ENCODE measurements at places on chromosomes 4 and X.

- no peak overlapping the region for H3K4me3 ChIP-seq
- no peaks in the 10 kb centered on the region for H3K4me1 ChIP-seq
- H3K27me3 ChIP-seq = no peaks in the 10 kb centered on the region
- H3K27ac ChIP-seq = no peak overlapping the region
Observed at GRCh38 chr4:94168321-94168720, 39.3 kb upstream of the SMARCAD1 start.

DNA sequence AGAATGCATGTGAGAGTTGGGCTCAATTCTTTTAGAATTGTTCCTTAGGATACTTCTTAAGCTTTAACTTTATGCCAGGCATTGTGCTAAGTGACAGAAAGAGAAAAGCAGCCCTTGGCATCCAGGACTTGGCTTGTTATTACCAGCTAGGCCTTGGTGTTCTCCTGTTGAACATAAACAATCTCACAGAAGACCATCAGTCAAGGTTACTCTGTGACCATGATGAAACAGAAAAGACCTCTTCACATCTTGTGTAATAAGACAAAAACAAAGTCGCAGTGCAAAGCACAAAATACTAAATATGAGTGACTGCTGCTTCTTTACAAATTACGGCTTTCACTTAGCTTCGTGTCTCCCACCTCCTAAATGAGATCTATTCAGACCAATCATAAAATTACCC is 71.6 kb downstream of the CHIC2 start:
- no peak overlapping the region for H3K27ac ChIP-seq
- no peaks in the 10 kb centered on the region for H3K27me3 ChIP-seq
- H3K36me3 ChIP-seq = no peaks in the 10 kb centered on the region
- no peak for DNase-seq
- H3K4me1 ChIP-seq = no peaks in the 10 kb centered on the region

- DNase-seq = no peak
- H3K4me3 ChIP-seq = no peak overlapping the region
- H3K36me3 ChIP-seq = no peaks in the 10 kb centered on the region
- H3K4me1 ChIP-seq = no peaks in the 10 kb centered on the region
Observed at GRCh38 chr4:153922148-153922547, 133.3 kb upstream of the SFRP2 start.

DNA sequence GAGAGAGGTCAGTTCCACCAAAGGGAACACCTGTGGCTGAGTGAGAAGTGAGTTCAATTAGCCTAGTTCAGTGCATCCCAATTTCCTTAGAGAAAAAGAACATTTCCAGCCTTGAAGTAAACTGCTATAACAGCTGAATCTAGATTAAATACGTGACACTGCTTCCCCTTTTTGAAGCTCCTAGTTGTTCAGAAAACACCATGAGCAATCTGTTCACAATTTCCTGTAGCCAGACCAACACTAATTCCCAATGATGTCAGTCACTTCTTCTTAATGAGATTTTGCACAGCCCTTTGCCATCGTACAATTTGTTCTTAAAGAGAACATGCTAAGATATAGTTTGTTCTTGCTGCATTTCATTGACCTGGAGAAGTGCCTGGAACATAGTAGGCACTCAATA is 144.6 kb upstream of the EDNRA start:
- H3K27me3 ChIP-seq = no peaks in the 10 kb centered on the region
- no peaks in the 10 kb centered on the region for H3K36me3 ChIP-seq
- no peak for DNase-seq
- no peaks in the 10 kb centered on the region for H3K4me1 ChIP-seq
- H3K27ac ChIP-seq = no peak overlapping the region
- H3K4me3 ChIP-seq = no peak overlapping the region

DNA sequence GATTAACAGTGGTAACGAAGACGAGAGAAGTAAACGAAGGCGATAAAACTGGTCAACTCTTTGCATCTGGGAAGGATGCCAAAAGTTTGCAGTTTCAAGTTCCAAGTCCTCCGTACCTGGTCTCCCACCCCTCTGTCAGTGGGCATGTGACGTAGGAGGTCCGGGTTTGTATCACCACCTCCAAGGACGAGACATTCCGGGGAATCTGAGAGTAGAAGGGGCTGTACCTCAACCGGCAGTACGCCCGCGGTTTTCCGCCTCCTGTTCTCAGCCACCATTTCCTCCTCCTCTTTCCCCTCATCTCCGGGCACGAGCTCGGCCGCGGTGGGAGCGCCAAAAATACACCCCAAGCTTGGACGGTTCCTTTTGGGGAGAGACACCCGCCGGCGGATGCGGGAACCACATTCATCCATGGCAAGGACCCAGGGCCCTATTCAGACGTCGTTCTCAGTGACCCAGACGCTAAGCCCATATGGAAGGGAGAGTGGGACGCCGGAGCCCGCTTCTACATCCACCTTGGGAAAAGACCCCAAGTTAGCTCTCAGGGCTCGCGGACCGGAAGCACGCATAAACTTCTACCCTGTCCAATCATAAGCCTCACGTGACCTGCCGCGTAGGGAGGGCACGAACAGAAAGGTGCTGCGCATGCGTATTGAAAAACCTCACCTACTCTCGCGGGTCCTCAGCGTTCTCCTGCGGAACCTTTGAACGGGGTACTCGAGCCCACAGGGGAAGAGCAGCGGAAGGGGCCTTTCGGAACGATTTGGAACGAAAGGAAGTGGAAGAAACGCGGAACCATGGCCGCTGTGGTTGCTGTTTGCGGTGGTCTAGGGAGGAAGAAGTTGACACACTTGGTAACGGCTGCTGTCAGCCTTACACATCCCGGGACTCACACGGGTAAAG is at the start of the genes HELQ and MRPS18C:
Gene HELQ (minus strand): TSS at position 543 of the 903 bp plus-strand sequence. CDS start 130 bp downstream, at position 413.
Gene MRPS18C (plus strand): TSS at position 778 of the 903 bp plus-strand sequence. CDS start 20 bp downstream, at position 798.
- H3K4me1 ChIP-seq = no peaks in the 10 kb centered on the region
- H3K27me3 ChIP-seq = no peaks in the 10 kb centered on the region
- H3K36me3 ChIP-seq = peaks cover 51% of the 10 kb centered on the region
- peak within 1 kb of the TSS; percentile 98 for H3K4me3 ChIP-seq
- DNase-seq = peak; percentile 97
- H3K27ac ChIP-seq = peak within 1 kb of the TSS; percentile 6

DNA sequence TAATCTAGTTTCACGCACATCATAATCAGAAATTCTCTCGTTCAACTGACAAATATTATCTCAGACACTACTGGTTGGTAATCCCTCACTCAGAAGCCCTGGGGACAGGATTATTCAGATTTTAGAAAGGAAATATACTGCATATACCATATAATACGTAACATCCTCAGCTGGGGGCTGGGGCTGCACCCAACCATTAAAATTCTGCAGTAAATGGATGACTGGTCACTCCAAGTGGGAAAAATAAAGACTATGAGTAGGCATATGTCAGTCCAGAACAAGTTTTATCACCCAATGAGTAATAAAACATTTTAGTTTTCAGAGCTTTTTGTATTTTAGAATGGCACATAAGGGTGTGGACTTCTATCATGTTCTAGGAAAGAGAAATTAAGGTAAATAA is 121.7 kb upstream of the MAP3K15 start:
- no peak overlapping the region for H3K27ac ChIP-seq
- H3K27me3 ChIP-seq = no peaks in the 10 kb centered on the region
- no peak overlapping the region for H3K4me3 ChIP-seq
- DNase-seq = no peak

DNA sequence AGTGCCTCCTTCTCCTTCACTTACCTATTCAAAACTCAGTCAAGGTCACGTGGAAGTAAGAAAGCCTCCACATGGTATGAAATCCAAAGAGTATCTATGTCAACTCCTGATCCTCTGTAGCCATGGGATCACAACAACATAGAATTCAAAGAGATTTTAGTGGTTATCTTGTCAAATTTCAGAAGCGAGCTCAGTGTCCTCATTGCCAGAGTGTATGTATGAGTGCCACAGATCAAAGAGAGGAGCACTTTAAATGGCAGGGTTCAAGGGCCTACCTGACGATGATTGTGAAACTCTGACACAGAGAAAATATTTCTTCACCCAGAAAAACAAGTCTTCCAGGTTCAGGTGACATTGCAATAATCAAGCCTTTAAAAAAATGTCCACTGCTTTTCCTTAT is 1.2 kb upstream of the ACE2 start:
- no peaks in the 10 kb centered on the region for H3K27me3 ChIP-seq
- no peaks in the 10 kb centered on the region for H3K36me3 ChIP-seq
- no peak for DNase-seq

- no peaks in the 10 kb centered on the region for H3K36me3 ChIP-seq
- no peaks in the 10 kb centered on the region for H3K27me3 ChIP-seq
- H3K4me1 ChIP-seq = no peaks in the 10 kb centered on the region
- DNase-seq = no peak
Observed at GRCh38 chr4:168541266-168541953, 44.6 kb downstream of the PALLD start.

DNA sequence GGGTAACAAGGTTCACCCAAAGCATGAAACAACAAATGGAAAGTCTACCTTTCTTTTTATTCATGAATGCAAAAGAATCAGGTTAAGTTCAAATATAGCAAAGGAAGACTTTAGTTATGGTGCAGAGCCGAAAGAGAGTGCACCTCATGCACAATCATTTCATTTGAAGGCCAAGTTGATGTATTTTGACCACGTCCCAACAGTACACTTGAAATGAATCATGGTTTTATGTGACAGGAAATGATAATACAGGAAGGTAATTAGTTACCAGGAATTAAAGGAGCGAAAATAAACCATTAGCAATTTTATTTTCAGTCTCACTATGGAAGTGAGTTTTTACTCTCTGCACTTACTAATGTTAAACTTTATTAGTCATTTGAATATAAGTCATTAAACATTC is 281.2 kb upstream of the DIAPH2 start:
- no peak for DNase-seq
- H3K27me3 ChIP-seq = no peaks in the 10 kb centered on the region
- H3K4me3 ChIP-seq = no peak overlapping the region
- H3K4me1 ChIP-seq = peaks cover 7% of the 10 kb centered on the region

DNA sequence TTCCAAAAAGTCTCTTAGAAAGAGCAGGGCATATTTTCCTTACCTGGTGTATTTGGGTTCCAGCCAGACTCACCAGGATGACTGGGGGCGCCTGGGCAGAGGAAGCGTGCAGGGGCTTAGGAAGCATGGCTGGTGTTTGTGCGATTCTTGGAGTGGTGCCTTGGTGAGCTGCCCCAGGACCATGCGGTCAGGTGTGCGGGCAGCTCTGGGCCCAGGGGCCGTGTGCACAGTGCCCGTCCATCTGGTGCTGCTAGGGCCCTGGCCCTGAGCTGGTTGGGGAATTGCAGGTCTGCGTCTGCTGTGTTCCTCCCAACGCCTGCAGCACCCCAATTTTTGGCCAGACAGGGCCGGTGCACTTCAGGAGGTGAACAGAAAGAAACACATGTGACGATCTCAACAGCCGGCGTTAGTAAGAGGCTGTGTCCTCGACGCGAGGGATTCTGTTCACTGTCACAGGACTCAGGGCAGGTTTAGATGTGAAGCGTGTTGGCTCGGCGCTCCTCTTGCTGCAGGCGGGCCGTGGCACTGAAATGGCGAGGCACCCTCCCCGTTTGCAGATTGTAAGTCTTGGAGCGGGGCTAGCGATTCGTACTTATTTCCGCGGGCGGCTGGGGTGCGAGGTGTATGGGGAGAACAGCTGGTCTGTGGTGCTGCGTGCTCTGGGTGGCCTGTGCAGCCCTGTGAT is 15.2 kb downstream of the RGS12 start:
- no peak overlapping the region for H3K4me3 ChIP-seq
- H3K27ac ChIP-seq = no peak overlapping the region
- DNase-seq = no peak
- no peaks in the 10 kb centered on the region for H3K36me3 ChIP-seq

DNA sequence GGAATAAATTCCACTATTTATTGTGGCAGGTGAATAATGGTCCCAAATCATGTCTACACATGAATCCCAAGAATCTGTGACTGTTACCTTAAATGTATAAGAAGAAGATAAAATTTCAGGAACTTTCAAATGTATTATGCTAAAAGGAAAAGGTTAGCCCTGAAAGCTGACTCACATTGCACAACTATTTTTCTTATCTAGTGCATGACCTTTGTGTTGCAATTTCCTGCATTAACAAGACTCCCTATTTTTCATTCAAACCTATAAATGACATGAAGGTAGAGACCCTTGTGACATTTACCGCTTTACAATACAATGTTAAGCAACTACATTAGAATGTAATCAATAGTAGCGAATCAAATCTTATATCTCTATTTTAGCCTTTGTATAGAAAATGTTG is 36.7 kb downstream of the UBQLN2 start:
- no peaks in the 10 kb centered on the region for H3K4me1 ChIP-seq
- DNase-seq = no peak
- peaks cover 2% of the 10 kb centered on the region for H3K36me3 ChIP-seq
- H3K27ac ChIP-seq = no peak overlapping the region
- H3K27me3 ChIP-seq = no peaks in the 10 kb centered on the region

DNA sequence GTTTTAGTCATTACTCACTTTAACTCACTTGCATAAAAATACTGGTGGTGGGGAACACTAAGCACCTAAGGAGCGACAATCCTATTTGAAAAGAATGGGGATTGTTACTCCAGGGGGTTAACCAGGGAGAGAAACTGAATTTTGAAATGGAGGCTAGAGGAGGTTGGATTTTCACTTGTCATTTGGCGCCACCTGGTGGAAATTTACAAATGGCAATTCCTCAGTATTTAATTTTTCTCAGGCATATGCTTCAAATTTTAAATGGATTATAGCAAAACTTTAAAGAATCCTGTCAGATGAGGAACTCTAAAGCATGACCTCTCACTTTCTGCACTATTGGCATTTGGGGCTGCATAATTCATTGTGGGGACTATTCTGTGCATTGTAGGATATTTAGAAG is 2.7 kb upstream of the GEMIN8 start:
- no peak for DNase-seq
- no peak overlapping the region for H3K4me3 ChIP-seq
- peaks cover 4% of the 10 kb centered on the region for H3K4me1 ChIP-seq
- H3K27me3 ChIP-seq = no peaks in the 10 kb centered on the region
- H3K36me3 ChIP-seq = peaks cover 3% of the 10 kb centered on the region
- H3K27ac ChIP-seq = no peak overlapping the region

- no peaks in the 10 kb centered on the region for H3K27me3 ChIP-seq
- H3K4me1 ChIP-seq = no peaks in the 10 kb centered on the region
- H3K36me3 ChIP-seq = no peaks in the 10 kb centered on the region
- H3K4me3 ChIP-seq = no peak overlapping the region
- H3K27ac ChIP-seq = no peak overlapping the region
Observed at GRCh38 chr4:114807759-114808404, 209.3 kb downstream of the UGT8 start.
